IMR-90 (cell line): ENCODE measurements at places on chromosomes 1 and 21. TPM values are rescaled to one million over a fixed set of nuclear protein-coding genes. Genes with fewer than 3 reads are reported as not detected.

The SLAMF1 gene
- total RNA-seq = not detected in 2 replicates

The MMP23B gene
- total RNA-seq = 1.1 and 1.4 TPM in 2 replicates

The CD52 gene
- not detected in 2 replicates for total RNA-seq

The VWA5B1 gene
- not detected in 2 replicates for total RNA-seq

The AMY1B gene
- not detected in 2 replicates for total RNA-seq

The PTPN22 gene
- total RNA-seq = 0.18 and 0.28 TPM in 2 replicates

The AVPR1B gene
- total RNA-seq = not detected in 2 replicates

The IL20 gene
- total RNA-seq = not detected in 2 replicates

The TIE1 gene
- 2.3 and 3.3 TPM in 2 replicates for total RNA-seq

The PLA2G2C gene
- total RNA-seq = not detected in 2 replicates

The PPFIA4 gene
- total RNA-seq = 3.6 and 5.4 TPM in 2 replicates

The LCE2B gene
- not detected in 2 replicates for total RNA-seq

The ELF3 gene
- total RNA-seq = under 0.01 TPM in 1 of 2 replicates, not detected in the other

The CACHD1 gene
- 5.6 and 5.9 TPM in 2 replicates for total RNA-seq

The OLIG2 gene
- total RNA-seq = not detected in 2 replicates

The PEF1 gene
- total RNA-seq = 90.0 and 104 TPM in 2 replicates

The KLF17 gene
- total RNA-seq = 0.28 and 0.36 TPM in 2 replicates

The DNASE2B gene
- total RNA-seq = not detected in 2 replicates
